GM20000 (cell line): ENCODE measurements at places on chromosomes 2 and 18.

- no peak for DNase-seq
Measured at GRCh38 chr2:191746346-191747169, 68.6 kb downstream of the NABP1 start.

- DNase-seq, result no peak
Measured at GRCh38 chr2:18971628-18972027, 382.3 kb upstream of the NT5C1B start.

DNA sequence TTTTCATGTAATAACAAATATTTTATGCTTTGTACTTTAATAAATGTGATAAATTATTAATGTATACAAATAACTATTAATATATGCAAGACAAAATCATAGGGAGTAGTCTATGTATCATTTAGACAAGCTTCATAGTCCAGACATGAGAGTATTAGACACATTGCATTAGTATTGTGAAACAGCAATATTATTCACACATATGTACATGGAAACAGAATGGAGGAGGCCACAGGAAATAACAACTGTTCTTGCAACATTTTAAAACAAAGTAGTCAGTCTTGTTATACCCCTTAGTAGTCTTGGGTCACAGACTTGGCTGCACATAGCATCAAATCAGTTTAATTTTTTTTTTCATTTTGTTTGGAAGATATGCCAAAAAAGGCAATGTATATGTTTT, 15.8 kb downstream of the DSC1 start:
- no peak for DNase-seq

DNA sequence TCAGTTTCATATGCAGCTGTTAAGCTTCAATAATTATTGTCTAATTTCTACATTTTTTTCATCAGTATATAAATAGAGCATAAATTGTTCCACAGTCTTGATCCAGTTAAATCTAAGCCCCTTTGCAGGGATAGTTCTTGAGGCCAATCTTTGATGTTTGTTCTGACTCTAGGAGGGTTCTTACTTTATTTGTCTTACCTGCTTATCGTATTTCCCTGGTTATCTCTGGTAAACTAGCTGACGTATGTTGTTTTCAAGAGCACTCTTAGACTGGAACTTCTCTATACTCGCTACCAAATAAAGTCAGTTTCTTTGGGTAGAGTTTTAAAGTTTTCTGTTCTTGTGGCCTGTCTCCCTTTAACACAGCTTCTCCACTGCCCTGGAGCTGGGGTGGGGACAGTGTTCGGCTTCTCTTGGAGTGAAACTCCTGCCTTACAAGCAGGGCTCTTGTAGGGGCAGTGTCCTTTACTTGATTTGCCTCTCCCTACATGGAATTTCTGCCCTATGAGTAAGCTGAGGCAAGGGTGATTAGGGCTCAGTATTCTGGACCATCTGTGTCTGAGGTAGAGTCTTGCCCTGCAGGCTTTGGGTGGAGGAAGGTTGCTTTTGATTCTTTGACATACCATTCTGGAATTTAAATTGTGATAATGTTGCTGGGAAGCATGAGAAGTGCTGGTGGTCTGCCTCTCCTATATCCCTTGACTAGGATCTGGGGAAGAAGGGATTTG, 90.3 kb downstream of the PTPN4 start:
- DNase-seq, result no peak

DNA sequence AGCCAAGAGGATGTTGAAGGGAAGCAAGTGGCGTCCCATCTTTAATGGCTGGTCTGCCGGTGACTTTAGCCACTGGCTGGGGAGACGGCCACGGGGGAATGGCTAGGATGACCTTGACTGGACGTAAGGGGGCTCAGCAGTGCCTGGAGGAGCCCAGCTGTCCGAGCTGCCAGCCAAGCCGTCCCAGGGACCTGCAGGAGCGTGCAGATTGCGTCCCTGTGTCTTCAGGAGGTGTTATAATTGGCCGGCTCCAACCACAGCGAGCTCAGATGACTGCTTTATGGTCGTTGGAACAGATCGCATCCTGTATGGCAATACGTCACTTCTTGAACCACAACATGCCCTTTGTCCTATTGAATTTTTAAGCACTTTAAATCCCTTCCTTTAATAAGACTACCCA, 204.6 kb downstream of the EIPR1 start:
- no peak for DNase-seq

- DNase-seq, result no peak
Measured at GRCh38 chr2:163373496-163373895, 362.3 kb downstream of the FIGN start.

DNA sequence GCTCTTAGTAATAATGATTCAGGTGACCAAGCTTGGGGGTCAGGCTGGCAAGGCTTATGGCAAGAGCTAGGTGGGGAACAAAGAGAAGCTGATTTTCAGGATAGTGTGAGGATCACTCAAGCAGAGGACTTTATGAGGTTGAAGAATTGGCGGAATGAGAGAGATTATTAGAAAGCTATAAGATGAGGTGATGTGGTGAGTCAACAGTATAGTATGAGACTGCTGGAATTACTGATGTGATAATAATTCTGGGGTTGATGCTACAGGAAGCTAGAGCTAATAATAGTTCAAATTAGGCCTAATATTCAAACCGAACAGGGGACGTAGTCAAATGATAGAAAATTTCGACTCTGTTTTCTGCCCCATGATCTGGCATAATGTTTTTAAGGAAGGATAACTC, 2115.3 kb upstream of the PIK3C3 start:
- DNase-seq, result no peak

DNA sequence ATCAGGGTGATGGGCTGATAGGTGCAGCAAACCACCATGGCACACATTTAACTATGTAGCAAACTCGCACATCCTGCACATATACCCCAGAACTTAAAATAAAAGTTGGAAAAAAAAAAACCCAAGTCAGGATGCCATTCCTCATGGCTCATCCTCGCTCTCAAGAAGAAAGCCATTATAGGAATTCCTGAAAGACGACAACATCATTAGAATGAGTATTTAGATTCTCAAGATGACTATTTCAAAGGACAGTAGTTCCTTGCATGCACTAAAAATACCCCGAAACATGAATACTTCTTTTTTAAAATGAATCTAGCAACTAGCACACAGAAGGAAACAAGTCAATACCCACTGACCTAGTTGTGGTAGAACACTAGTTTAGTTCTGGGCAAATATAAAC, 285.8 kb upstream of the REV1 start:
- no peak for DNase-seq

DNA sequence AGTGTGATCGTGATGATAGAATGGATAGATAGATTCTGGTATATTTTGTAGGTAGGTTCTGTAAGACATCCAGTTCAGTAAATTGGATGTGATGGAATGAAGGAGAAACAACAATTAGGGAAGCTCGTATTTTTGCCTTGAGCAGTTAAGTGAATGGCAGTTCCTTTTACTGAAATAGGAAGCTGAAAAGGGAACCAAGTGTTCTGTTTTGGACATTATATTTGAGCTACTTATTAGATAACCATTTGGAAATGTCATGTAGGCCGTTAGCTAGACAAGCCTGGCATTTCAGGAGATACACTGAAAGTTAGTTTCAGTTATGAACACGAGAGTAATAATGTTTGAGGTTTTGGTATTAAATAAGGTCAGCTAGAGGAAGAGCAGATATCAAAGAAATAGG, 41.5 kb downstream of the MARCHF7 start:
- DNase-seq, result no peak

- no peak for DNase-seq
Measured at GRCh38 chr2:105598829-105599698, 145.6 kb upstream of the NCK2 start.

DNA sequence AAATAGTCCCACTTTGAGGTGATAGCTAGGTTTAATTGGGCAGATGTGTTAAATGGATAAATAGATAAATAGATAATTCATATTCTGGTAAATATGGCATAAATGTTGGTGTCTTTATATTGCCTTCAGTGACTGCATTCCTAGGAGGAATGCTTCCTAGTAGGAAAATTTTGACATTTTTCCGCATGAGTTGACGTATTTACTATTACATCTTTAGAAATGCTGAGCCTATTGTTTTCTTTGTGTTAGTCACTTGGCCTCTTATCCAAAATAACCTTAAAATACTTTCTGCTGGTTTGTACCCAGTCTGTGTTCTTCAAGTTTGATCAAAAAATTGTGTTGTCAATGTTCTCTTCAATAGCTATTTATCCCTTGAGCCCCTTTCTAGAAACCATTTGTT, 495.6 kb upstream of the ZEB2 start:
- no peak for DNase-seq

GRCh38 chr18:23943903-23944624, 70.5 kb upstream of the TTC39C start:
- DNase-seq, result no peak

GRCh38 chr18:6731222-6731596, 1.7 kb downstream of the ARHGAP28 start:
- no peak for DNase-seq

DNA sequence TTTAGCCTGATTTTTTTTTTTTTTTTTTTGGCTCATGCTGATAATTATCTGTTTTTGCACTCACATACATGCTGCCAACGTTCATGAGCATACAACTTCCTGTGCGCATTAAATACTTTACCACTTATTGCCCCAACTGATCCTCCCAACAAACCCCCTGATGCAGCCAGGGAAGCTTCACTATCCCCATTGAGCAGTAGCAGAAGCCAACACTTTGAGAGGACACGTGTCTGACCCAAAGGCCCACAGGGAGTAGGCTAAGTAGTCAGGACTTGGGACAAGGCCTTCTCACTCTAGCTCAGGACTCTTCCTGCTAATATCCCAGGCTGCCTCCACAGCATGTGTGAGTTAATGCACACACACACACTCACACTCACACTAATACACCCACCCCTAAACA, 36.2 kb upstream of the MAT2A start:
- no peak for DNase-seq

- DNase-seq, result no peak
Measured at GRCh38 chr2:72843301-72843700, 17.5 kb upstream of the EXOC6B start.

- DNase-seq, result no peak
Measured at GRCh38 chr2:149061133-149061745, 22.7 kb downstream of the LYPD6B start.

DNA sequence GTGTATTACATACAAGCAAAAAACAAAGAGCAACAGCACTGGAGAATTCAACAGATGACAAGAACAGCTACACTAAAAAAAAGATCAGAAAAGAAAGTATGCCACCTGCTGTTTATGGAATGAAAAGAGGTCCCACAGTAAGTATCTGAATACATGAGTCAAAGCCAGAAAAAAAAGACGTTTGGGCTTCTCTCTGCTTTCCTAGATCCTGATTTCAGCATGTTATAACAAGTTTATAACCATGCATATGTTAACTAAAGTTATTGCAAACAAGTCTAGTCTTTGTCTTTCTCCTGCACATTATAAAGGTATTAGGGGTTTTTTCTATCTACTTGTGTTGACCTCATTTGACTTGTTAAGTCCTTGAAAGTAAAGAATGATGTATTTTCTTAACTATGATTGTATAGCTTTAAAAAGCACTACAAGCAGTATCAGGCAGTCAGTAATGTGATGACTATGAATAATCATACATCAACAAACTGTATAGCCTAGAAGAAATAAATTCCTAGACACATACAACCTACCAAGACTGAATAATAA, 108.5 kb upstream of the COL5A2 start:
- peak; percentile 14 for DNase-seq

- no peak for DNase-seq
Measured at GRCh38 chr2:51297488-51297887, 265.6 kb upstream of the NRXN1 start.

- no peak for DNase-seq
Measured at GRCh38 chr2:236946871-236947270, 138.8 kb upstream of the COPS8 start.

DNA sequence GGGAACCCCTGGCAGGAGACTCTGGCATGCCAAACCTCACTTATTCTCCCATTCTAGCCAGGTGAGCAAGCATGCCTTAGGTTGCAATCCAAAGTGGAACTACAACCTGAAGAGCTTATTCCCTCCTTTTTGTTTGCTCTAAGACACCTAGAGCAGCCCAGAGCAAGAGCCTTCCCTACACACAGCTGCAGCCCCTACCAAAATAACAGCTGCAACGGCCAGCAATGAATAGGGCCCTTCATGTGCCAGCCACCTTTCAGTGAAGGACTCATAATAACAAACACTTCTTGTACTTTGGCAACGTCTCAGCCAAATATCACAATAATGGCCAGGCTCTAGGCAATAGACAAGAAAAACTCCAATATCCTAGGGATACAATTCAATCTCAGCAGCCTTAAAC, 178.7 kb downstream of the ALK start:
- no peak for DNase-seq

GRCh38 chr2:127694986-127695385, 6.3 kb upstream of the SFT2D3 start:
- DNase-seq, result no peak

GRCh38 chr2:178059111-178059510, 13.5 kb downstream of the PDE11A start:
- DNase-seq, result no peak

DNA sequence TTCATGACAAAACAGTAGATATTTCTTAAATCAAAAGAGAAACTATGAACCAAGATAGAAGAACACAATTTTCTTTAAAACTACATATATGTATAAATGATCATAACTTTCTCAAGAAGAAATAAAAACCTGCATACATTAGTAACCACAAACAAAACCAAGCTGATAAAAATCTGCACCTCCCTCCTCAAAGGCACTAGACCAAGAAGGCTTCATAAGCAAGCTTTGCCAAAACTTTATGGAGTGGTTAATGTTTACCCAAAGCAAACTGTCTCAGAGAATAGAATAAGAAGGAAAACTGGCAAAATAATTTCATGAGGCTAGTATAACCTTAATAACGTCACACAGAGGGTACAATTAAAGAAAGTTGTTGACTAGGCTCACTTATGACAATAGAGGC, 138.3 kb downstream of the ZBTB7C start:
- no peak for DNase-seq

- no peak for DNase-seq
Measured at GRCh38 chr2:95272299-95272751, 1.9 kb upstream of the PROM2 start.

- DNase-seq, result no peak
Measured at GRCh38 chr2:91477731-91478672, 2786.5 kb downstream of the RPIA start.

DNA sequence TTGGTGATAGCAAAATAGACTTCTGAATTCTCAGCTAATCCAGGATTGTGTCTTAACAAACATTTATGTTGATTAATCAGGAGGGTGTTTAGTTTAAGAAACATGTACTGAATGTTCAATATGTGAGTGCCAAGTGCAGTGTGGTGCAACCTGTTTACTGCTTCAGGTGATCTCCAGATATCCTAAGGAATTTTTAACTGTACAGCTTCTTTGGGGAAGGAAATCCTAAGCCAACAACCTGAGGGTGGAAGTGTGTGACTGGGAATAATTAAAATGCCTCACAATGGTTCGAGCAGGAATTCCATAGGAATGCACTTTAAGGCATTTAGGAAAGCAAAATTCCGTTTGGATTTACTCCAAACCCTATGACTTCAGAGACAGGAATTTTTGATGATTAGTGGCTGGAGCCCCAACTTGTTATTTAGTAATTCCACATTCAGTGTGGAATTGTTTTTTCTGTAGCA, 16.4 kb downstream of the CRIM1 start:
- no peak for DNase-seq

GRCh38 chr18:48646976-48647375, 108.1 kb downstream of the CTIF start:
- DNase-seq, result no peak

- no peak for DNase-seq
Measured at GRCh38 chr2:25473758-25474340, 132.1 kb upstream of the DNMT3A start.

GRCh38 chr2:33204945-33205344, 258.2 kb downstream of the LTBP1 start:
- peak; percentile 14 for DNase-seq
